ENCODE measurements at places on chromosomes 4 and X. TPM values are rescaled to one million over a fixed set of nuclear protein-coding genes. Genes with fewer than 3 reads are reported as not detected.

Gene CORIN
- total RNA-seq = 0.36 TPM

Gene UGT2B15
- total RNA-seq = not detected

Gene CDS1
- total RNA-seq = 0.67 TPM

Gene CSAG3
- not detected for total RNA-seq

Gene TBC1D25
- total RNA-seq = 24.5 TPM

Gene TRMT2B
- total RNA-seq = 52.5 TPM

Gene PF4V1
- not detected for total RNA-seq

Gene RHOH
- 200 TPM for total RNA-seq

Gene GTPBP6
- total RNA-seq = 79.3 TPM

Gene NDNF
- not detected for total RNA-seq

Gene SPANXN4
- not detected for total RNA-seq

Gene CYBB
- total RNA-seq = 8.1 TPM

Gene CLDN24
- not detected for total RNA-seq

Gene ARHGAP6
- not detected for total RNA-seq

Gene GIMD1
- total RNA-seq = not detected

Gene CLGN
- total RNA-seq = not detected

Gene PRDX4
- 13.1 TPM for total RNA-seq

Gene SH3D19
- total RNA-seq = 1.0 TPM

Gene CENPVL1
- not detected for total RNA-seq
